Heart left ventricle (tissue), 16 donors: ENCODE measurements at places on chromosomes 7 and 10. TPM values are rescaled to one million over a fixed set of nuclear protein-coding genes. Genes with fewer than 3 reads are reported as not detected.

DNA sequence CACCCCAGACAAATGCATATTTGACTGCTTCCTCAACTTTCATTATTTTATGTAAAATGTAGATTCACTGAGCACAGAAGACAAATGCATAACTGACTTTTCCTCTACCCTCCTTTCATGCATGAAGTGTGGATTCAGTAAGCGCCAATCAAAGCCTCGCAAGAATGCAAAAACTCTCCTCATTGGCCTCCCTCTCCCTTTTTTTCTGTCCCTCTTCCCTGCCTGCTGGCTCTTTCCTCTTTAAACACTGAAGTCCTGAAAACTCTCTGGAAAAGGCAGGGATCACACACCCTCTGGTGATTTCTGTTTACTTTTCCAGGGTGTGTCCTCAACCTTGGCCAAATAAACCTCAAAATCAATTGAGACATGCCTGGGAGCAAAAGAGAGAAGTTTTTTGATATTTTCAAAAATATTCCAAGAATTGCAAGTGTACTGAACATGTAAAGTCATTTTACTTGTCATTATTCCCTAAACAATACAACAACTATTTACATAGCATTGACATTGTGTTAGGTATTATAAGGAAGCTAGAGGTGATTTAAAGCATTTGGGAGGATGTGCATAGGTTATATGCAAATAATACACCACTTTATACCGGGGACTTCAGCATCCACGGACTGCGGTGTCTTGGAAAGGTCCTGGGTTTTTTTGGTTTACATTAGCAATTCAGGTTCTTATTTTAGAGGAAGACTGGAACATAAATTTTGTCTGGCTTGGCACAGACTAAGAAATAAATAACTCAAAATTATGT is 71.4 kb downstream of the SEC61G start:
- DNase-seq: no peak

- no peak for DNase-seq
These were observed 54.6 kb downstream of the HACD1 start for GRCh38 chr10:17562614-17563013.

DNA sequence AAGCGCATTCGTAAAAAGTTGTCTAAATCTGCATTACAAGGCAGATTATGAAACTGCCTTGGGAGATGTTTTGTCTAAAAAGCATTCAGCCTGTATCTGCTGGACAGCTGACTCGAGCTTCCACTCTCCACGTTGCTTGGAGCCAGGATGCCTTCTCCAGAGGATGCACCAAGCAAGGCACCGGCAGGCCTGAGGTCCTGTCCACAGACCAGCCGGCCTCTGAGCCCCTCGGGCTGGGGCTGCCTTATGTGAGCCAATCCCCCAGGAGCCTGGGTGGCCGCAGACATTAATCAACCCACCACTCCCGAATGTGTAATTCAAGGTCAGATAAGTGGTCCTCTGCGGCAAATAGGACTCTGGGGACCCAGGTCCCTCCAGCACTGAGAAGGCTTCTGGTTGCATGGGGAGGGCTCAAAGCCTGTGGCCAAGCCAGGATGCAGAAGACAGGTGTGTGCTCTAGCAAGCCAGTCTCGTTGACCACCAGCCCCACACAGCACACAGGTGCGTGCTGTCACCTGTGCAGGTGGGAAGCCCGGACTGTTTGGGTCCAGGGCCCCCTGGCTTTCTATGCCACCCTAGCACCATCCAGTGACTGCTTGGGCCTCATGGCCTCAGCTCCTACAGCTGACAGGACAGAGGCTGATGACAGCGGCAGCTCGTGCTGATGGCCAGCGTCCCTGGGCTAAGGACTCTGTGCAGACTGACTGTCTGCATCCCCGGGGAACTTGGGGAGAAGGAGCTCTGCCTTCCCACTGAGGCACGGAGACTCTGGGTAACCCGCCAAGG is 4.8 kb upstream of the RET start:
- DNase-seq: no peak

DNA sequence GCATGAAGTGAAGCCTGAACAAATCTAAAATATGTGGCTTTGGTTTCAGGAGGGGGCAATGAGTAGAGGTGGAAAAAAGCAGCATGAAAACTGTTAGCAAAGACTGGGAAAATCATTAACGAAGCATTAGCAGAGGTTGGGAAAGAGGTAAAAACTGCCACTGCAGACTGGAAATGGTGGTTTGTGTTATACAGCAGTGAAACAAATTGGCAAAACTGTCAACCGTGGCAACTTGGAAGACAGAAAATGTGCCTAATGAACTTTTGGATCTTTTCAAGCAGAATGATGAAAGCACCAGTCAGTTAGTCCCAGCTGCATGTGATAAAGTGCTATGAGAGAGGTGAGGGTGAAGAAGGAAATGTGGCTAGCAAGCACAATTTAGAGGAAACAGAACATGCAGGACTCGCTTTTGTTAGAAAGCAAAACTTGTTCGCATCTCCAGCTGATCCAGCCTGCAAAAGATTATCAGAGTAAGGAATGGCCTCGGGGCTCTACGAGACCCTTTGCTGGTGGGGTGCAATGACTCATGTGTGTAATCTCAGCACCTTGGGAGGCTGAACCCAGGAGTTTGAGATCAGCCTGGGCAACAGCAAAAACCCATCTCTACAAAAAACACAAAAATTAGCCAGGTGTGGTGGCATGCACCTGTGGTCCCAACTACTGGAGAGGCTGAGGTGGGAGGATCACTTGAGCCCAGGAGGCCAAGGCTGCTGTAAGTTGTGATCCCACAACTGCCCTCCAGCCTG is 45.7 kb downstream of the SKIDA1 start:
- no peak for DNase-seq

Gene PRPF18
- polyA plus RNA-seq: 19.1 TPM

Gene OGDH
- 519 TPM for polyA plus RNA-seq

Gene CYP2E1
- 0.43 TPM for polyA plus RNA-seq
